Stimulated activated CD8-positive, alpha-beta memory T cell treated with anti-CD3 and anti-CD28 coated beads, Interleukin-4, amount 100 ng/mL, for 1 hour (primary cell): ENCODE measurements at places on chromosomes 1 and 21.

DNA sequence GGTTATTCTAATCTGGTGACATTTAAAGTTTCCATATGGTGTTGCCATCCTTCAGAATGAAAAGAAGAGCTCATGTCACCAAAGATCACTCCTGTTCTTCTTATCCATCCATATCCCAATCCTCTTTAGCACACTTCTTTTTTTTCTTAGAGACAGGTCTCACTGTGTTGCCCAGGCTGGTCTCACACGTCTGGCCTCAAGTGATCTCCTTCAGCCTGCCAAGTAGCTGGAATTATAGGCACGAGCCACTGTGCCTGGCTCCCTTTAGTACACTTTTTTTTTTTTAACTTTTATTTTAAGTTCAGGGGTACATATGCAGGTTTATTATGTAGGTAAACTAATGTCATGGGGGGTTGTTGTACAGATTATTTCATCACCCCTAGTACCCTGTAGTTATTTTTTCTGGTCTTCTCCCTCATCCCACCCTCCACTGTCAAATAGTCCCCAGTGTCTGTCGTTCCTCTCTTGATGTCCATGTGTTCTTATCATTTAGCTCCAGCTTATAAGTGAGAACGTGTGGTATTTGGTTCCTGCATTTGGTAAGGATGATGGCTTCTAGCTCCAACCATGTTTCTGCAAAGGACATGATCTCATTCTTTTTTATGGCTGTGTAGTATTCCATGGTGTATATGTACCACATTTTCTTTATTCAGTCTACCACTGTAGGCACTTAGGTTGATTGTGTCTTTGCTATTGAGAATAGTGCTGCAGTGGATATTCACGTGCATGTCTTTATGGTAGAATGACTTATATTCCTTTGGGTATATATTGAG is 40.6 kb downstream of the CTTNBP2NL start:
- DNase-seq = no peak

DNA sequence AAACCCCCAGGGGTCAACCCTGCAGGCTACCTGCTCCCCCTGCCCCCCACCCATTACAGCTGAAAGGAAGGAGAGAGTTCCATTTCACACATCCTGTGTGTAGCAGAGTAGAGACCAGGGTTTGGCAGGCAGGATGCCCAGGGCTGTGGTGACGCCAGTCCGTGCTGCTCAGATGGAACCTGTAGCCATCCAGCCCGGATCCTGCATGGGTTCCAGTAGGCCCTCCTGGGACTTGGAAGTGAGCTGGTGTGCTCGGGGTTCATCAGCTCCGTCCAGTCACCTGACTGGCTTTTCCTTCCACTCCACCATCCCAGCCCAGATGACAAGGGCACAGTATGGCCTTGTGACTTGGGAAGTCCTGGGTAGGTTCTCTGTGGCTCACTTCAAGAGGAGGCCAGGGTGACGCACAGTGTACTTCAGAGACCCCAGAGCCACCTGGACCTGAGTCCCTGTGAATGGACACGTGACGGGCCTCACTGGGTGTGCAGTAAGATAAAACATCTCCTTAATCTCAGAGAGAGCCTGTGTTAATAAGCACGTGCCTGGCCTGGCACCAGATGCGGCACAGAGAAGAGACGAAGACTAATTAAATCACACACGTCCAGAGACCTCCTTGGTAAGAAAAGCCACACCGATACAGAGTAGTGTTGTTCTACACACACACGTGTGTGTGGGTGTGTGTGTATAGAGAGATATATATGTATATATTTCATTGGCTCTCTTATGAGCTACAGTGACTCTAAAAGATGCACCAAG is 16.0 kb downstream of the ITPKB start:
- DNase-seq = no peak

GRCh38 chr1:209102120-209102519 is 481.4 kb upstream of the CAMK1G start:
- DNase-seq = no peak

GRCh38 chr1:44108241-44108640 is 10.4 kb upstream of the KLF17 start:
- no peak for DNase-seq

DNA sequence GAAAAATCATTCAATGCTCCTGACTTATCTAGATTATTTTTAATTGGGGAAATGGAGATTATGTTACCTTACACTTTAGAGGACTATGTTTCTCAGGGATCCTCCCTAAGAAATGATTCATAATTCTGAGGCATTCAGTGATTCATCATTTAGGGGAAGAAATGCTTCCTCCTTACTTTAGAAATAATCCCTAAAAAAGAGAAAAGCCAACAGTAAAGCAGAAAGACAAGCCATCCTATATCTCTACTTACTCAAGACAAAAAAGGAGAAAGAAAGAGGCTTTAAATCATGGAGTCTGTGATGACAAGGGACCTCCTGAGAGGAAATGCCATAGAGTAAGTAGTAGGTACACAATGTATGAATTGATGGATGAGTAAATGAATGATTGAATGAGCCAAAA is 137.0 kb downstream of the BRINP2 start:
- DNase-seq = no peak

DNA sequence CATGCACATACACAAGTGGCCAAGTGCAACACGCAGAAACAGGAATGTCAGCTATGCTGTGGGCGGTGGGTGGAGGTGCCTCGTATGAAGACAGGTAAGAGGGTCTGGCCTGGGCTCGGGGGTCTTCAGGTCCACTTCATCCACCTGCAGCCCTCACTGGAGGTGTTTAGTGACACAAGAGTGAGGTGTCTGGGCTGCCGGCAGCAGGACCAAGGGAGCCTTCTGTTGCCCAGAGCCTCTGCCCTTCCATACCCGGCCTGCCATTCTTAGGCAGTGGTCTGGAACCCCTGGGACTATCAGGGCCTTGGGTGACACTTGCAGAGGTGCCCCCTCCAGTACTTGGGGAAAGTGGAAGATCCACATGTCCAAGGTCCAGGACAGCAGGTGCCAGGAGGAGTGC is 21.7 kb upstream of the ACTRT2 start:
- DNase-seq = no peak
